Esophagus squamous epithelium (tissue), 5 donors: ENCODE measurements at places on chromosomes 5 and 9. TPM values are rescaled to one million over a fixed set of nuclear protein-coding genes. Genes with fewer than 3 reads are reported as not detected.

The FCN2 gene
- total RNA-seq = not detected

The CAVIN4 gene
- 0.26 TPM for total RNA-seq

The CFAP157 gene
- not detected for total RNA-seq

The RAB24 gene
- total RNA-seq = 74.4 TPM

The GDA gene
- 0.76 TPM for total RNA-seq

The ZNF883 gene
- total RNA-seq = 1.9 TPM

The C9orf43 gene
- 0.38 TPM for total RNA-seq

The PDLIM4 gene
- 16.5 TPM for total RNA-seq

The CSNK1A1 gene
- total RNA-seq = 283 TPM

The FAT2 gene
- total RNA-seq = 98.0 TPM

The PCDHGA3 gene
- total RNA-seq = 1.5 TPM

GRCh38 chr9:118478752-118479151 is 774.5 kb downstream of the TLR4 start:
- DNase-seq = no peak

DNA sequence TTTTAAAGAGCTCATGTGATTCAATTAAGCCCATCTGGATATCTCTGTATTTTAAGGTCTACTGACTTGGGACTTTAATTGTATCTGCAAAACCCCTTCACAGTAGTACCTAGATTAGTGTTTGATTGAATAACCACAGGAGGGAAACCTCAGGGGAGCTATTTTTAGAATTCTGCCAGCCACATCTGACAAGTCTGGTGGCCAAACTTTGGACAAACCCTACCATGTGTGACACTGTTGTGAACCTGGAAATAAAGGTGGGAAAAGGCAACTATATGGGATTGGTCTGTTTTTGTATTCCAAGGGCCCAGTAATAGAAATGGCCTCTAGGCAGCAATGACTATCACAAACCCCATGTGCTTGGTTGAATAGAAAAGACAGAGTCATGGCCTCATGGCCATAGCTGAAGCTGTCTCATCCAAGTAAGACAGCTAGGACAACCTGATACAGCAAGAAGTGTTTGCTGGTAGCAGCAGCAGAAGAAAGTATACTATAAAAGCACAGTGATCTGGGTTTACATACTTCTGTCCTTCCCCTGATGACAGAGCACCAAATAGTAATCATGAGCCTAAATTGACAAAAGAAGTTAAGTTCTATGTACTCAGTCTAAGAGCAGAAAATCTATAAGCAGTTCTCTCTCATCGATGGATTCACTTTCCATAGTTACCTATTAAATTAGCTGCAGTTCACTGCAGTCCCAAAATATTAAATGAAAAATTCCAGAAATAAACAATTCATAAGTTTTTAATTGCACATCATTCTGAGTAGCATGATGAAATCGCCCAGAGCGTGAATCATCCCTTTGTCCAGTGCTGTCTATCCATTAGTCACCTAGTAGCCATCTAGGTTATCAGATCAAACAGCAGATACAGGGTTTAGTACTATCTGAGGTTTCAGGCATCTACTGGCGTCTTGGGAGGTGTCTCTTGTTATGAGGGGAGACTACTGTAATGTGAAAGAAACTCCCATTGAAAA is 189.8 kb downstream of the ARHGAP26 start:
- no peak for DNase-seq

DNA sequence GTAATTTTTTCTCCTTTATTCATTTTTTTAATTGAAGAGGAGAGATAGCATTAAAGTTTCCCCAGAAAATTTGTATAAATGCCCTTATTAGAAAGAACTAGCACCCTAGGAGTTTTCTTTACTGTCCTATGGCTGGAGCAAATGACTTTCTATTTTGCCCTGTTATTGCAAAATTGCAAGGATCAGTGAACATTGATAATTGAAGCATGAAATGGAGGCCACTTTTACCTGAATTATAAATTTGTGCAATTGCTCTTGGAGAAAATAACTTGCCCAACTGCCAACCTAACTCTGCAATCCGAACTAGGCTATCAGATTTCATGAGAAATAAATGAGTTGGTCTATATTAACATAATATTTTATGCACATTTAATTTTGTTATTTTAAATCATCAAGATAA is 111.9 kb downstream of the MTRR start:
- DNase-seq = no peak

- DNase-seq = no peak
These were observed 46.5 kb downstream of the GOLM1 start for GRCh38 chr9:86052556-86053468.

DNA sequence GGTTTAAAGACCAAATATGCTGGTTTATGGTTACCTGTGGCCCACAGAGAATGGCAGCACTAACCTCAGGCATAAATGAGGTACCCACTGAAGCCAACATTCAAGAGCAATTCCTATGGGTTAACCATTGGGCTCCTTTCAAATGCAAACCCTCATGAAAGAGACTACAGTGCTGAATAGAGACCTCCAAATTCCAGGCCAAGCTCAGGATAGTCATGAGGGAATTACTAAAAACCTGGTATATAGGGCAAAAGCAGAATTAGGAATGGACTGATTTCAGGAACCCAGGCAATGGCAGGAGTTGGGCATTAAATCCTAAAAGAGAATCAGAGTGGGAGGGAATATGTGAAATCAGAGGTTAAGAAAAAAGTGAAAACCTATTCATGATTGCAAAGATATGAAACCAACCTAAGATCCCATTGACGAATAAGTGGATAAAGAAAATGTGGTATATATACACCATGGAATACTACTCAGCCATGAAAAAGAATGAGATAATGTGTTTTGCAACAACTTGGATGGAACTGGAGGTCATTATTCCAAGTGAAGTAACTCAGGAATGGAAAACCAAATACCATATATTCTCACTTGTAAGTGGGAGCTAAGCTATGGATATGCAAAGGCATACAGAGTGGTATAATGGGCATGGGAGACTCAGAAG is 51.6 kb downstream of the PDCD1LG2 start:
- no peak for DNase-seq

- DNase-seq = no peak
These were observed 487.1 kb downstream of the NTRK2 start for GRCh38 chr9:85156652-85157051.

- no peak for DNase-seq
These were observed 94.6 kb upstream of the SMC2 start for GRCh38 chr9:103999375-104000062.

- DNase-seq = no peak
These were observed 3.0 kb downstream of the RNF145 start for GRCh38 chr5:159206368-159206767.

GRCh38 chr5:122126177-122126755 is 3.1 kb upstream of the ZNF474 start:
- DNase-seq = no peak

DNA sequence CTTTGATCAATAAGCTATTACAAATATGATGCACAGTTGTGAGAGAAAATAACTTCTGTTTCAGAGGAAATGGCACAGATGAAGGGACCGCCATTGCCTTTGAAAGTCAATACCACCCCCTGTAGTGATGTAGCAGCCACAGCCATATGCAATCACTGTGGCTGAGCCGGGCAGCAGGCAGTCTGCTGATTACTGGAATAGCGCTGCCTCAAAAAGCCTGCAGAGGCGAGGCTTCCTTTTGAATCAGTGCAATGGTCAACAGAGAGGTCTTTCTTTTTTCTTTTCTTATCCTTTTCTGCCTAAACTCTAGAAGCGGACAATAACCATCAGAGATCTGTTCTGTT is 265.1 kb upstream of the TAS2R1 start:
- DNase-seq = no peak

GRCh38 chr5:56737002-56737621 is 78.2 kb upstream of the MAP3K1 start:
- DNase-seq = no peak

DNA sequence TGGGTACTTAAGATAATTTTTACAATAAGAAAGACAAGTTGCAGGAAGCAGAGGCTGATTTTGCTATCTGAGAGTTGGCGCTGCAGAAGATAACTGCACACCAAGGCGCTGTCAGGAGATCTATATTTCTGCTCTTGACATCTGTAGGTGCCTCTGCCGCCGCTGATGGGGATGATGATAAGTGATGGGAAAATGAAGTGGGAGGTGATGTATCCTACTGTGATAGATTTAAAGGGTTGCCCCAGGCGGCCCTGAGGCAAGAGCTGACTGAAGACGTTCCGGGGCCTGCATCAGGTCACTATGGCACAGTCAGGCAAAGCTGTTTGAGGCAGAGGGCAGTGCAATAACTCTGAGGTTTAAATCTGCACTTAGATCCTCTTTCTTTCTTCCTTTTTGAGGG is 78.1 kb downstream of the SNCAIP start:
- no peak for DNase-seq

- no peak for DNase-seq
These were observed 364.1 kb upstream of the CCNH start for GRCh38 chr5:87776785-87777184.

DNA sequence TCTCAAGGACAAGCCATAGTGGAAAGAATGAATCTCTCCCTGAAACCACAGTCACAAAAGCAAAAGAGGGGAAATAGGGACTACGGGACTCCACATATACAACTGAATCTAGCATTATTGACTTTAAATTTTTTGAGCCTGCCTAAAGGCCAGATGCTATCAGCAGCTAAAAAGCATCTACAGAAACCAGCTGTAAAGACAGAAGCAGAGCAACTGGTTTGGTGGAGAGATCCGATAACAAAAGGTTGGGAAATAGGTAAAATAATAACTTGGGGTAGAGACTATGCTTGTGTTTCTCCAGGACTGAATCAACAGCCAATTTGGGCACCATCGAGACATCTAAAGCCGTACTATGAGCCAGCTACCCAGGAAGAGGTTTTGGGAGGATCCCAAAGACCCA is 281.2 kb downstream of the CDH18 start:
- DNase-seq = no peak

- DNase-seq = no peak
These were observed 167.7 kb downstream of the ACTL7B start for GRCh38 chr9:108688051-108688450.

GRCh38 chr5:83740741-83741140 is 20.1 kb upstream of the HAPLN1 start:
- DNase-seq = no peak

GRCh38 chr5:10761933-10762775 is 1.1 kb upstream of the DAP start:
- DNase-seq = no peak

DNA sequence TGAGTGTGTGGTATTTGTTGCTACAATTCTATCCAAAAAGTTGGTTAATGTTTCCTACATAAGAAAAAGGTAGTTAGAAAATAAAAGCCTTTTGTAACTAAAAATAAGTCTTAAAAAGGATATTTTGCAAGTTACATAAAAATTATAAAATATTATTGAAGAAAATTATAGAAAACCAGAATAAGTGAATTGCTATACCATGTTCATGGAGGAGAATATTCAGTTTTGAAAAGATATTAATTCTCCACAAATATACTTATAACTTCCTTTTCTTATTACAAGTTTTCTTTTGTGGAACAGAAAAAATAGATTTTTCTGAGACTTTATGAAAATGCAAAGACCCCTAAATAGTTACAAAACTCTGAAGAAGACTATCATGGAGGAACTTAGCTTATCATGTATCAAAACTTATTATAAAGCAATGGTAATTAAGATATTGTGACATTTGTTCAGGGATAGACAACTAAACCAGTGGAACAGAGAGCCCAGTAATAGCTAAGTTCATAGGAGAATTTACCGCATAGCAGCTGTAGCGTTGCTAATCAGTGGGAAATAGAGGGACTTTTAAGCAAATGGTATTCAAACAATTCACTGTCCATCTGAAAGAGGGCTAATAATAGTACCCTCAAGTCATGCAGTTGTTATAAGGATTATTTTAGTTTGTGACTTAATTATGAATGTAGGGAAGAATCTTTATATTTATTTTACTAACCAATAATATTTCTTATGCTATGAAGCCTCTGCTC is 515.2 kb upstream of the ZNF608 start:
- no peak for DNase-seq

- DNase-seq = no peak
These were observed 30.3 kb downstream of the NDUFS4 start for GRCh38 chr5:53590759-53591158.

DNA sequence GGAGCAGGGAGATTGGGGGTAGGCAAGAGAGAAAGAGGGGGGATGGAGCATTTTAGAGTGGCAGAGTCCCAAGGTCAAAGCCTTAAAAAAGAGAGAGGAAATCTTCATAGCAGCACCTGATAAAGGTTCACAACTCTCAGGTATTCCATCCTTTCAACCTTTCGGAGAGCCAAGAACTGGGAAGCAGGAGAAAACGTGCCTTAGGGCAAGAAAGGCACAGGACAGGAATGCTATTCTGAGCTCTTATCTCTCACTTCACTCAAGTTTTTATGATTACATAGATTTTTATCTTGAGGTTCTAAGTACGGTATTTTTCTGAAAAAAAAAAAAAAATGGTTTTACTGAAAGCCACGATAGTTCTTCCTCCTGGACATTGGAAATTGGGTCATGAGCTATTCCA is 34.5 kb upstream of the SMAD5 start:
- DNase-seq = no peak

- DNase-seq = no peak
These were observed 5.1 kb upstream of the GNPDA1 start for GRCh38 chr5:142017832-142018427.

- no peak for DNase-seq
These were observed 156.5 kb downstream of the CDH9 start for GRCh38 chr5:26881901-26882300.

GRCh38 chr5:32551865-32552264 is 33.5 kb upstream of the SUB1 start:
- DNase-seq = no peak

- DNase-seq = no peak
These were observed 388.0 kb upstream of the TUSC1 start for GRCh38 chr9:26066237-26066636.

DNA sequence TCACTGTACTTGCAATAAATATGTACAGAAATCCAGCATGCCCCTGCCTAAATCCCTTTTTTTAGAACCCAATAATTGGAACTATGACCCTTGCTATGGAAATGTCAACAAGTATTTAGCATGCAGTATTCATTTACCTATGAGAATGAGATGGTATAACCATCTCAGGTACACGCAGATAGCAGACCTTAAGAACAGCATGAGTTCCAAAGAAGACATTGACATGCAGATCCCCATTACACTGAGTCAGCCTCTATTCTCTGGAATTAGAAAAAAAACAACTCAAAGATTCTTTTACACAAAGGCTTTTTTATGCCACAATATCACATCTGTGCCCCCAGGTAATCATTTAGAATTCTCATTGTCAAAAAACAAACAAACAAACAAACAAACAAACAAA is 325.6 kb upstream of the TLE4 start:
- no peak for DNase-seq
